ENCODE measurements at places on chromosomes 1 and 21. TPM values are rescaled to one million over a fixed set of nuclear protein-coding genes. Genes with fewer than 3 reads are reported as not detected.

Gene FRRS1
- 12.0 TPM for total RNA-seq

Gene CD53
- total RNA-seq = not detected

Gene CPLANE2
- 0.98 TPM for total RNA-seq

Gene LEFTY1
- total RNA-seq = 0.29 TPM

Gene MMEL1
- not detected for total RNA-seq

Gene SLC30A10
- total RNA-seq = 14.7 TPM

DNA sequence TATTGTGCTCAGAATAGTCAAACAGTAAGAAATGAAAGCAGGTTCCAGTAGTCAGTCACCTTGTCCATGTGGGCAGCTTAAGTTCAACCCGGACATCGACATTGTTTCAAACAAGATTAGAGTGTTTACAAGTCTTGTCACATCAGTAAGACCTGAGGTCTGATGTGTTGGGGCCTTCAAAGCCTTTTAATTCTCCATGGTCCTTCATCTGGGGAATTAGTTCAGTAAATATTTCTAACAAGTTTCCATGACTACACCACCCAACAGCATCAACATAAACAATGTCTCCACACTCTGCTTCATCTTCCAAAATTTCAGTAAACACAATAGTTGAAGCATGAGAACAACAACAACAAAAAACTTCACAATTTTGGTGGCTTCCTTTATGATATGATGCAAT is 15.1 kb upstream of the ADORA1 start:
- no peaks in the 10 kb centered on the region for H3K4me1 ChIP-seq
- H3K4me3 ChIP-seq = no peak overlapping the region
- no peaks in the 10 kb centered on the region for H3K27me3 ChIP-seq
- no peaks in the 10 kb centered on the region for H3K36me3 ChIP-seq

DNA sequence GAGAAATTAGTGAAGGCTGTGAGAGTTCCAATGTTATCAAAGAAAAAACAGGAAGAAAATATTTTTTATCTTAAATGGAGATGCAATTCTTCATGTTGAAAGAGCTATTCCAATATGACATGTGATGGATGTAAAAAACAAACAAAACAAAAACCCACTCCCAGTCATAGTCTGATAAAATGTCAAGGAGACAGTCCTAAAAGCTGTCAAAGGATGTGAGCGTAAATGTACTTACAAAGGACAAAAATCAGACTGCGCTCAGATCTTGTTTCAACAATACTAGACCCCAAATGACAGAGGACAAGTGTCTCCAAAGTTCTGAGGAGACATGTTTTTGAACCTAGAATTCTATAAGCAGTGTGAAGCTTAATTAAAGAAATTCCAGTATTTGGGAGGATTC is 265.8 kb downstream of the PLPP3 start:
- no peaks in the 10 kb centered on the region for H3K36me3 ChIP-seq
- H3K4me1 ChIP-seq = peaks cover 19% of the 10 kb centered on the region
- H3K27ac ChIP-seq = no peak overlapping the region
- no peaks in the 10 kb centered on the region for H3K27me3 ChIP-seq
- DNase-seq = no peak

All from HepG2 (cell line).